ENCODE measurements at places on chromosomes 5 and 9.

GRCh38 chr5:172707285-172708182, 63.5 kb downstream of the DUSP1 start:
- no peak for DNase-seq

DNA sequence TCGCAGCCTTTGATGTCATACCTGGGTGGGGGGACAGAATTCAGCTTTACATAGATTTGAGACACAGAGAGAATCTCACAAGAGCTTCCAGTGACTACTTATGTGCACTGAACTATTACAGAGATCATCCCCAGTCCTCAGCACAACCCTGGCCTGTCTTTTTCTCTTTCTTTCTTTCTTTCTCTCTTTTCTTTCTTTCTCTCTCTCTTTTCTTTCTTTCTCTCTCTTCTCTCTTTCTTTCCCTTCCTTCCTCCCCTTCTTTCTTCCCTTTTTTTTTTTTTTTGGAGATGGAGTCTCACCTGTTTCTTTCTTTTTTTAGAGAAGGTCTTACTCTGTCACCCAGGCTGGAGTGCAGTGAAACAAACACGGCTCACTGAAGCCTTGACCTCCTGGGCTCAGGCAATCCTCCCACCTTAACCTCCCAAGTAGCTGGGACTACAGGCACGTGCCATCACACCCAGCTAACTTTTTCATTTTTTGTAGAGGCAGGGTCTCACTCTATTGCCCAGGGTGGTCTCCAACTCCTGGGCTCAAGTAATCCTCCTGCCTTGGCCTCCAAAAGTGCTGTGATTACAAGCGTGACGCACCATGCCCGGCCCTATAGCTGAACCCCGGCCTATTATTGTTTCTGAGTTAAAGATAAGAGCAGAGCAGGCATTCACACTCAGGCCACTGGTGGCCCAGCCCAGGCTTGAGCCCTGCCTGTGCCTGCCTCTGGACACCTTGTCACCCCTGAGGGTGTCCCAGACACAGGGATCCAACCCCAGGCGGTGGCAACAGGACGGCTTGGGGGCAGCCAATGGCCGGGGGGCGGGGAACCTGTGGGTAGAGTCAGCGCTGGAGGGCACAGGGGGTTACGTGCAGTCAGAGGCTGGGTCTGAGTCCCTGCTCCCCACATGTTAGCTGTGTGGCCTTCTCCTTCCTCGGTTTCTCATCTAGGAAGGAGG, 4.3 kb downstream of the PIP5KL1 start:
- DNase-seq, result no peak

DNA sequence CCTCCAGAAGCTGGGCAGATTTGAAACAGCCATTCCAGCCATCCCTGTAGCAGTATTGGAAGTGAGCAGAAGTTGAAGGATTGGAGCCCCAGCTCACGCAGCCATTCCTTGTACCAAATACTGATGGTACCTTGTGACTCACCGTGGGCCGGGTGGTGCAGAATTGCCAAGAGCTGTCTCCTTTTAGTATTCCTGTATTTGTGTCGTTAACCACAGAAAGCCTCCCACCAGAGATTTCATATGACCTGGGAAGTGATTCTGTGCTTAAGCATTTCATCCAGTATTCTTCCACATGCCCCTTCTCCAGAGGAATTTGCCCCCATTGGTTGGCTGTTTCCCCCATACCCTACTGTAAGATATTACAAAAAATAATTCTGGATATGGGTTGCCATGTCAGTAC, 17.7 kb upstream of the TLX3 start:
- no peak for DNase-seq

DNA sequence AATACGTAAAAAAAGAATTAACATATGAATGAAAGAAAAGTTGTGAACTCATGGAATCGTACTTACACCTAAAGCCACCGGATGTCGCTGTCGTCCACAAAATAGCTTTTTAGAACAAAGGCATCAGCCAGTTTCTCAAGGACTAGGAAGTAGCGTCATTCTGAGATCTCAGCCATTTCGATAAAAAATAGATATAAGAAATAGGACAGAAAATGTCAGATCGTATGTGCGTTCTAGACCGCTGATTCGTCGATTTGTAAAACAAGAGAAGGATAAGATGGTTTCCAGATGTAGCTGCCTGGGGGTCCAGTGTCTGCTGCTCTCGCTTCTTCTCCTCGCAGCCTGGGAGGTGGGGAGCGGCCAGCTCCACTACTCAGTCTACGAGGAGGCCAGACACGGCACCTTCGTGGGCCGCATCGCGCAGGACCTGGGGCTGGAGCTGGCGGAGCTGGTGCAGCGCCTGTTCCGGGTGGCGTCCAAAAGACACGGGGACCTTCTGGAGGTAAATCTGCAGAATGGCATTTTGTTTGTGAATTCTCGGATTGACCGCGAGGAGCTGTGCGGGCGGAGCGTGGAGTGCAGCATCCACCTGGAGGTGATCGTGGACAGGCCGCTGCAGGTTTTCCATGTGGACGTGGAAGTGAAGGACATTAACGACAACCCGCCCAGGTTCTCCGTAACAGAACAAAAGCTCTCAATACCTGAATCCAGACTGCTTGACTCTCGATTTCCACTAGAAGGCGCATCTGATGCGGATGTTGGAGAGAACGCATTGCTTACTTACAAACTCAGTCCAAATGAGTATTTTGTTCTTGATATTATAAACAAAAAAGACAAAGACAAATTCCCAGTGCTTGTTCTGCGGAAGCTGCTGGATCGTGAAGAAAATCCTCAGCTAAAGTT, at the start of gene PCDHA10:
Gene PCDHA10 (plus strand): TSS at position 126 of the 903 bp plus-strand sequence. CDS start 152 bp downstream, at position 278.
- no peak for DNase-seq

DNA sequence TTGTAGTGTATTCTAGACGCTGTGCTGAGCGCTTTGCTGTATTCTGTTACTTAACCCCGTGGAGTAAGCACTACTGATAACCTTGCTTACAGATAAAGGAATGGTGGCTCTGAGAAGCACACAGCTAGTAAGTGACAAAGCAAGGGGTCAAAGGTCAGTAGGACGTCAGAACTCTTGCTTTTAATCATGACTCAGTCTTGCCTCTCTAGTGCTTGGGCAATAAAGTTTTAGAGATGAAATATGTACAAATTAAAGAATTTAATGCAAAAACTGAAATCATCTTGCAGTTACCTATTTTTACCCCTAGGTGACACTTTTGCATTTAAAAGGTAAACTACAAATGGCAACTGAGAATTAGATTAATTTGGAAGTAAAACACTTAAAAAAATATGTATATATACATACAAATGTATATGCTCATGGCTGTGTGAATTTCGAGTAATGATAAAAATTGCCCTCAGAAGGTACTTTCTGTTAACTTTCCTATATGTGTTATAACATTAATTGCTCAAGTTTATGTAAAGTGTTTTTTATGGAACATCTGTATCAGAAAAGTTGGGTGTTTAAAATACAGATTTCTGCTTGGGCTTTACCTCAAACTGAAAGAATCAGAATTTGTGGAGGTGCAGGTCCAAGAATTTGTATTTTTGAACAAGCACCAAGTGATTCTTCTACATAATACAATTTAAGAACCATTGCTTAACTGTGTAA, 175.1 kb upstream of the DAB2 start:
- DNase-seq, result peak; percentile 47

- no peak for DNase-seq
Measured at GRCh38 chr5:158465086-158465972, 606.4 kb upstream of the CLINT1 start.

- peak; percentile 90 for DNase-seq
Measured at GRCh38 chr9:112050544-112051475, 124.3 kb downstream of the SUSD1 start.

Measured in stomach (tissue), 19 donors.